ENCODE measurements at places on chromosomes 2 and 18. TPM values are rescaled to one million over a fixed set of nuclear protein-coding genes. Genes with fewer than 3 reads are reported as not detected.

- DNase-seq: peak; percentile 81
These were observed 17.2 kb downstream of the IFIH1 start for GRCh38 chr2:162301151-162301804.

Gene ACMSD
- not detected for total RNA-seq

DNA sequence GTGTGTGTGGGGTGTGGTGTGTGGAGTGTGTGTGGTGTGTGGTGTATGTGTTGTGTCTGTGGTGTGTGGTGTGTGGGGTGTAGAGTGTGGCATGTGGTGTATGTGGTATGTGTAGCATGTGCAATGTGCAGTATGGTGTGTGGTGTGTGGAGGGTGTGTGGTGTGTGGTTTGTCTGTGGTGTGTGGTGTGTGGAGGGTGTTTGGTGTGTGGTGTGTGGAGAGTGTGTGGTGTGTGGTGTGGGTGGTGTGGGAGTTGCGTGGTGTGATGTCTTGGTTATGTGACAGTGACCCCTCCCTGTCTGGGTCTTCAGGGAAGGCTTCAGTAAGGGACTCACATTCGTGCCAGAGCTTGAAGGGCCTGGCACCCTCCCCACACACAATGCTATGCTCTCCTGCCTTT lies 718.2 kb upstream of the SOX11 start:
- DNase-seq: no peak

- DNase-seq: peak; percentile 37
These were observed 56.1 kb upstream of the SLC35G4 start for GRCh38 chr18:11553098-11553940.

Gene NEURL3
- not detected for total RNA-seq

GRCh38 chr2:160910681-160911080 lies 249.5 kb upstream of the TANK start:
- DNase-seq: peak; percentile 46
